Stimulated activated CD8-positive, alpha-beta memory T cell treated with anti-CD3 and anti-CD28 coated beads, Interleukin-2, amount 100 ng/mL, for 1 hour (primary cell): ENCODE measurements at places on chromosomes 11 and 22.

GRCh38 chr11:22879630-22880029 lies 19.4 kb upstream of the CCDC179 start:
- no peak for DNase-seq

- DNase-seq, result no peak
Observed at GRCh38 chr11:121533601-121534000, 80.8 kb upstream of the SORL1-AS1 start.

GRCh38 chr22:48670731-48671130 lies 1156.9 kb downstream of the BRD1 start:
- DNase-seq, result no peak

GRCh38 chr11:100831929-100832494 lies 144.9 kb downstream of the ARHGAP42 start:
- no peak for DNase-seq

DNA sequence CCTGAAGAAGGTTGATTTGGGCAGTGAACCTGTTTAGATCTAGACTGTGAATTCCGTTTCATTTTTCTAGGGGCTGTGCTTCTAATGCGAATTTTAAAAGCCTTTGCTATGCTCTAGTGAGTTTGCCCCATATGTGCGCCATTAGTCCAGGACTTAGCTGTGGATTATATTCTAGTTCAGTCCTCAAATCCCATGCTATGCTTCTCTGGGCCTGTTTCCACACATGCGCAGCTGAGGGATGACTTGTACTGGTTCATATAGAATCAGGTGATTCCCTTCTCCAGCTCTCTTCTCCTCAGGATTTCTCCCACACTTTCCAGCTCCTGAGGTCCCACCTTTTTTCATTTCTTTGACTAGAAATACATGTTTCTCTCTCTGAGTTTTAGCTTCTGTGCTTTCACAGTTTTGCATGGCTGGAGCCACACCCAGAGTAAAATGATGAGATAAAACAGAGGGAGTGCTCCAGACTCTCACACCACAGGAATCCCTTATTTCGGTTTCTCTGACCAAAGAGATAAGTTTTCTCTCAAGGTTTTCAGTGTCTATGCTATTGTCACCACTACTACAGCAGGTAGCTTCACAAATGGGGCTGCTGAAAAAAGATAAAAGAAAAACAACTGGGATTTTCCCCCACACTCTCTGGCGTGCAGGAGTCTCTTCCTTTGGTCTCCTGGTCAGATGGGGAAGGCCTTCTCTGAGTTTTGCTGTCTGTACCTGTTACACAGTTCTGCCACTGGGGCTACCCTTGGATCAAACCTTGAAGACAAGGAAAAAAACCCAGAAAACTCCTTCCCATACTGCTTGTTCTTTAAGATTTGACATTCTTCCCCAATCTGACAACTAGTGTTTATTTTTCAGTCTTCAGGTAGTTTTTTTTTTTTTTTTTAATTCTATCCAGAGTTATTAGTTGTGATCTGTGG lies 96.2 kb upstream of the TEAD1 start:
- DNase-seq, result no peak

DNA sequence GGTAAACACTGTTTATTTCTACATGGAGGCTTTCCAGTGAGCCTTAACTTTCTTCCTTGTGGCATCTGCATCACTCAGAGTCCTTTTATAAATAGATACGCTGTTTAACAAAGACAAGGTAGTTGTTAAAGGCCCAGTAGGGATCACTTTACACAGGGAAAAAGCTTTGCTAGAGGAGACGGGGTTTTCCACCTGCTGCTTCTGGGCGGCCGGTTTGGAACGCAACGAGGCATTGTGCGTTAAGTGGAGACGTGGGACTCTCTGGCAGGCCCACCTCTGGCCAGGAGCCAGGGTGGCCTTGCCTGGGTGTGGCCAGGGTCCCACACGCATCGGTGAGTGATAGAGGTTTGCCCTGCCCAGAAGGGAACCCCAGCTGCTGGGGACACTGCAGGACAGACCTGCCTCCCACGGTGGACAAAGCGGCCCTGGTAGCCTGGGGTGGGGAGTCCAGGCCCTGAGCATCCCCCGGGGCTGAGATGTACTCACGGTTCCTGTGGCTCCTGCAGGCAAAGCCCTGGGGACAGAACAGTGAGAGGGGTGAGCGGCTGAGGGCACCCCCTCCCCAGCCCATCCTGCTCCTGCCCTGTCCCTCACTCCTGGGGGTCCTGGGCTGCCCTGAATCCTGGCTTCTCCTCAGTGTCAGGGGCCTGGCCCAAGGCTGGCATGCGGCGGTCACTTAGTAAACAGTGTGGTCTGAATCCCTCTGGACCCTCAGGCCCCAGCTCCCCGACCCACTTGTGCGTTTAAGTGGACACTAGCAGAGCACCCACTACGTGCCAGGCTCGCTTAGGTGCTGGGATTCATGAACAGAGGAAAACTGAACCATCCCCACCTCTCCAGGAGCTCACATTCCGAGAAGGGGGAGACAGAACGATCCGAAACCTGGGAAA lies 4.2 kb downstream of the IL17REL start:
- DNase-seq, result no peak

GRCh38 chr11:88061111-88061510 lies 114.1 kb downstream of the RAB38 start:
- no peak for DNase-seq

- no peak for DNase-seq
Observed at GRCh38 chr22:44411226-44412135, 86.6 kb downstream of the RTL6 start.

DNA sequence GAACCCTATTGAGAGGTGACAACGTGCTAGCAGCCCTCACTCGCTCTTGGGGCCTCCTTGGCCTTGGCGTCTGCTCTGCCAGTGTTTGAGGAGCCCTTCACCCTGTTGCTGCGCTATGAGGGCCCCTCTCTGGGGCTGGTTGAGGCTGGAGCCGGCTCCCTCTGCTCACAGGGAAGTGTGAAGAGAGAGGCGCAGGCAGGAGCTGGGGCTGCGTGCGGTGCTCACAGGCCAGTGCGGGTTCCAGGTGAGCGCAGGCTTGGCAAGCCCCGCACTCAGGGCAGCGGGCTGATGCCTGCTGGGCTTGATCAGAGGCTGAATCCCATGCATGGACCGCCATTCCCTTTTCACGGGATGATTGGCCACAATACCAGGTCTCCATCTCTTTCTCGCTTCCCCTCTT lies 90.7 kb downstream of the DLG2 start:
- no peak for DNase-seq

GRCh38 chr22:35930933-35931332 lies 97.7 kb downstream of the RBFOX2 start:
- DNase-seq, result no peak

- no peak for DNase-seq
Observed at GRCh38 chr22:26382782-26383181, 46.3 kb upstream of the ASPHD2 start.

- DNase-seq, result no peak
Observed at GRCh38 chr11:79414041-79414440, 26.8 kb downstream of the TENM4 start.

DNA sequence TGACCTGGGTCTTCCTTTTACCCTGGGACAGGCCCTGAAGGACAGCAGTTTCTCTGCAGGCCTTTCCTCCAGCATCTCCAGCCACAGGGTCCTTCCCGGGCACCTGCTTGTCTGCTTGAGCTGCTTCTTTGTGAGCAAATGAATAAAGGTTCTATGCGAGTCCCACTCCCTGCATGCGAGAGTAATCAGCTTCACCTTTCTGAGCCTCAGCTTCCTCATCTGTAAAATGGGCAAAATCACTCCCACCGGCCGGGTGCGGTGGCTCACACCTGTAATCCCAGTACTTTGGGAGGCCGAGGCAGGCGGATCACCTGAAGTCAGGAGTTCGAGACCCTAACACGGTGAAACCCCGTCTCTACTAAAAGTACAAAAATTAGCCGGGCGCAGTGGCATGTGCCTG lies 31.1 kb downstream of the IFT27 start:
- no peak for DNase-seq

GRCh38 chr22:36369922-36370791 lies 17.6 kb downstream of the MYH9 start:
- DNase-seq, result no peak

DNA sequence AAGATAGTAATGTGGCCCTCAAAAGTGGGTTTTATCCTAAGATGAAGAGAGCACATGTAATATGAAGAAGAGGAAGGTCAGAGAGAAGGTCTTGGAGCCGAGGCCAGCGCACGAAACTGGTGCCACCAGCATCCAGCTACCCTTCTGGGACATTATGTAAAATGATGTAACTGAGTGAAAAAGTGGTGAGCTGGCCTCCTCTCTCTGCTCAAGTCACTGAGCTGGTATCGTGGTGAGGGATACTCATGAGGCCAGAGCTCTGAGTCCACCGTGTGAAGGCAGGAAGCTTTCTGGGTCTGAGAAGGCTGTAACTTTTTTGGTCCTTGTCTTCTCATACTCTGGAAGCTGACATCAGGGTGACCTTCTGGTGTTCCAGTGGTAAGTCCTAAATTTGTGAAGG lies 25.1 kb downstream of the RNF185 start:
- DNase-seq, result no peak

DNA sequence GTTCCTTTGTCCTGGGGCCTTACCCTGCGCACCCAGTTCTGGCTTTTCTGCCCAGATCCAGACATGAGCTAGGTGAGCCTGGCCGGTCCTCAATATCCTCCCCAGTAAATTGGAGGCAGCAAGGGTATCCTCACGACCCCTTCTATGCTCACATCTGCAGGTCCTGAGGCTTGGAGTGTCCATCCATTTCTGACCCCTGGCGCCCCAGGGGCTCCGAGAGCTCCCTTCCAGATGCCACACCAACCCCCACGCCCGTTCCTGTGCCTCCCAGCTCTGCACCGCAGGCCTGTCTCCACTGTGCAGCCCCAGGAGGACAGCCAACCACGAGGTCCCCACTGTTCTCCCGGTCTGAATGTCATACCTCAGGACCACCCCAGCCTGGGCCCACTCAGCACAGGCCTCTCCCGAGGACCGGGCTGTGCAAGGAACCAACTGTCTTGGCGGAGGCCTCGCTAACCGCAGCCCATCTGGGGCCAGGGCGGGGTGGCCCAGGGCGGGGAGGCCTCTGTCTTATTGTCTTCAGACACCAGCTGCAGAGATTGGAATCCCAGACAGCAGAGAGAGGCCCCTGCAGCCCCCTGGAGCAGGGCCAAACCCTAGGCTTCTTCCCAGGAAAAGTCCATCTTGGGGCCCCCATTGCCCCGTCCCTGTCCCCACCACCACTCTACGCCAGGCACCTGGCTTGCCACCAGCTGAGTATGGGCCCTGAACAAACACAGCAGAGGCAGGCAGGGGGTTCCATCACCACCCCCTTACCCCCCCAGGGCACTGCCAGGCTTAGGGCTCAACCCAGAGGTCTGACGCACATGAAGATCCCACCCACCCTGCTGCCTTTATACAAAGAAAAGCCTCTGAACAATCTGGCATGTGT lies 39.3 kb downstream of the ALX4 start:
- no peak for DNase-seq

- DNase-seq, result no peak
Observed at GRCh38 chr11:43555816-43556611, 124.5 kb upstream of the HSD17B12 start.
